ENCODE measurements at places on chromosomes 2 and 18. TPM values are rescaled to one million over a fixed set of nuclear protein-coding genes. Genes with fewer than 3 reads are reported as not detected.

TNFRSF11A gene
- total RNA-seq: 0.43 TPM

TGFA gene
- not detected for total RNA-seq

TDRD15 gene
- total RNA-seq: not detected

RPRM gene
- not detected for total RNA-seq

ACYP2 gene
- 5.9 TPM for total RNA-seq

TFPI gene
- 239 TPM for total RNA-seq

NEURL3 gene
- not detected for total RNA-seq

TMEM198 gene
- total RNA-seq: 1.1 TPM

Measured in placental pericyte (primary cell).